CMK (cell line): ENCODE measurements at places on chromosomes 13 and 19.

DNA sequence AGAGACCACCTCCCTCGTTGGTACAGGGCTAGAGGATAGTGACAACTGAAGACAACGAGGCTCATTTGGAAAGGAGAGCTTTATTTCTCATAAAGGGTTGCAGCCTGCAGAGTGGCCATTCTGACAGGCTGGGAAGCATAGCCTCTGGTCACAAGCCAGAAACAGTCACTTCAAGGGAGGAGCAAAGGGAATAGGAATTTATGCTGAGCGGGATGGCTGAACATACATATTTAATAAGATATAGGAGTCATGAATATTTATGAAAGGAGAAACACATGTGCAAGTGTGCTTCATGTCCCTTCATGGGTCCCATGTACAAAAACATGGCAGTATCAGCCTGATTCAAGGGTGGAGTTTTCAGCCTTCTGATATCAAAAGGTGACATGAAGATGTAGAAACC lies 27.1 kb upstream of the URI1 start:
- no peak for DNase-seq

DNA sequence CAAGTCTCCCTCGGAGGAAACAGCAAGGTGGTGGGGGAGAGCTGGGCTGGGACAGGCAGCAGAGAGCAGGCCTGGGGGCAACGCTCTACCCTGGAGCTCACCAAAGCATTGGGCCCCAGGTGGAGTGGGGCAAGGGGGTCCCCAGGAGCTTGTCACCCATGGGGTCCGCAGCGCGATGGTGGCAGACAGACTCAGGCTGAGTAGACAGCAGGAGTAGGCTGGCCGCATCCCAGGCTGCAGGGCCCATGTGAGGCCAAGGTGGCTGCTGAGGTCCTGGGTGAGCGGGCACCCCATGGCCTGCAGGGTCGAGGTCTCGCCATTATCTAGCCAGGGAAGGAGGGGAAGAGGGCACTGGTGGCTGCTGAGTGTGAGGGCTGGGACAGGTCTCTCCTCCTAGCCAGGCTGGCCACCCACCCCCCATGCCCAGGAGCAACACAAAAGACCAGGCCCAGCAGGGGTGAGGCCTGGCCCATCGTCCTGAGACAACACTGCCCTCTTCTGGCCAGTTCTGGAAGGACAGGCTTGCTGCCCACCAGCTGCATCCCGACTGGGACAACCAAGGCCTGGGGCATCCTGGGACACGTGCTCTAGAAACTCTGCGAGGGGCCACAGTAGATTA lies 33.1 kb downstream of the CEBPG start:
- peak; percentile 45 for DNase-seq

DNA sequence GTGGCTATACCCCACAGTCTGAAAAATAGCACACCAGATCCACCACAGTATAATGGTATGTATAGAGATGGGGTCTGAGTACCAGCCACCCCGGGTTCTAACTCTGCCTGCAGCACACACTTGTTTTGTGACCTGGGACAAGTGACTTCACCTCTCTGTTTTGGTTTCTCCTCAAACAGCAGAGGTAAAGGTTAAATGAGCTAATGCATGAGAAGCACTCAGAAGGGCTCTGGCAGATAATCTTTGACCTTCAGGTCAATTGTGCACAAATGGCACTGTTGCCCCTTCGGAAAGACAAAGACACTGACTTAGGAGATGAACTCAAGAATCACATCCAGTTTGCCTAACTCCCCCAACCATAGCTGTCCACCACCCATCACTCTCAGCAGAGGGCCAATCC lies 7.7 kb downstream of the ZC3H4 start:
- no peak for DNase-seq

GRCh38 chr13:43965459-43965845 lies 85.7 kb downstream of the LACC1 start:
- DNase-seq: no peak

GRCh38 chr13:99386495-99386894 lies 79.3 kb upstream of the GPR183 start:
- DNase-seq: no peak

GRCh38 chr19:6161271-6161850 lies 25.9 kb downstream of the ACSBG2 start:
- peak; percentile 100 for DNase-seq

DNA sequence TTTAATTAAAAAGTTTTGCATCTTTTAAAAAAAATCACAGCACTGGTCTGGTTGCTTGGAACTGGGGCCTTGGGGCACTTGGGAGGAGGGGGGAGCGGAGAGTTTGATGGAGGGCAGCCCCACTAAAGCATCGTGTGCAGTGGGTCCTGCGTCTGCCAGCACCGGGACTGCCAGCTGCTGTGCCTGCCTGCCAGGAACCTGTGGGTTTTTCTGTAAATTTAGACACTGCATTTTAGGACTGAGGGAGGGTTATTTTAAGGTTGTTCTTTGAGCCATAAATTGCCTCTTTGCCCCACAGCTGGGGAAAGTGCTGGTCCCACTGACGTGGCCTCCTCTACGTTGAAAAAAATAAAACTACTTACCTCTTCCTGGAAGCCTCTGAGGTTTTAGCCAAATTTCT lies 2.9 kb downstream of the KLF2 start:
- no peak for DNase-seq

DNA sequence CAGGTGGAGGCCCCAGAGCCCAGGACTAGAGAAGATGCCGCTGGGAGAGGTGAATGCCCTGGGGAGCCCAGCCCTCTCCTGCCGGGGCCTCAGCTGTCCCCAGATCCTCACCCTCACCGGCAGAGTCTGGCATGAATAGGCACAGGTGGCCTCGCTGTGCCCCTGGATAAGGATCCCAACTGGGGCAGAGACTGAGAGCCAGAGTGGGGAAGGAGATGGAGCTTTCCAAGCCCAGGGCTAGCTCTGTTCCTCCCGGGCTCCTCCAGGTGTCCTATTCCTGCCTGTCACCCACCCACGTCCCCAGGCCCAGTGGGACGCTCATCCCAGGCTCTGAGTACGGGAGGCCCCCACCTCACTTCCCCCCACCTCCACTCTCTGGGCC lies 16.5 kb downstream of the PRR36 start:
- DNase-seq: no peak
